ENCODE measurements at places on chromosomes 3 and 15. TPM values are rescaled to one million over a fixed set of nuclear protein-coding genes. Genes with fewer than 3 reads are reported as not detected.

DNA sequence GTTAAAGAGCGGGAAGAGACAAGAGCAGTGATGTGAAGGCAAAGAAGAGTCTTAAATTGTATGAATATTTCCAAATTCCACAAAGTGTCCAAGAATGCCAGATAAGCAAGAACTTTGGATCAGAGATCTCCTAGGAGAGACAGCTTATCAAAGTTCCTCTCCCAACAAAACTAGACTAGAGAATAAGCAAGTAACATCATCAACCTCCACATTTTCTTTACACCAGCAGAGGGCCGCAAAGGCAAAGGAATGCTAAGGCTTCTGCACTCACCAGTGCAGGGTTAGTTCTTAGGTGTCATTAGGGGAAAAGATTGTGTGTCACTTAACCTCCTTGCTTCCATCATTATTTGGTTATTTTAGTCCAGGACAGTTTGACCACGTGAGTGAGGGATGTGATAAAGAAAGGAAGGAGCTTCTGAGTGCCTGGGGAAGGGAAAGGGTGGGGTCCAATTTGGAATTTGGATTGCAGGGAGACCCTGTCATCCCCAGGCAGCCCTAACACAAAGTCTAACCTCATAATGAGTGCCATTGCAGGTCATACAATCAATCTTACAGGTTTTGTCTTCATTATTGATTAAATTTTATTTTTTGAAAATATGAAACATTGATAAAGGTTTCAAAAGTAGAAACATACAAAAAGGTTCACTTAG, 7.5 kb upstream of the CMTM6 start:
- peak; percentile 70 for DNase-seq

DNA sequence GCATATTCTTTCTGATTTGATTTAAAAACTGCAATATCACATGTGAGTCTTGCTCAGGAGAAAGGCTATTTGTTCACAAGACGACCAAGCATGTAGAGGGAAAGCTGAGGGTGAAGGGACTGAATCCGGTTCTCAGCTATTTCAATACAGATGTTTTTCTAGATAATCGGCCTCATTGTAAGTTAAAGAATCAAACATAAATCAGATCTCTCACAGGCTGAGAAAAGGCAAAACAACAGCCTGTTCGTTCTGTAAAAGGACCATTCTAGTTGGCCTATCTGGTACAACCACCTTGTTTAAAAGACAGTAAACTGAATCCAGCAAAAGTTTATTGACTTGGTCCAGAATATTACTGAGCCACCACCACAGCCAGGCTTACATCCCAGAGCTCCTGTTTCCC, 1045.7 kb upstream of the CFAP20DC start:
- no peak for DNase-seq

- peak; percentile 50 for DNase-seq
These were observed 114.1 kb downstream of the ZNF609 start for GRCh38 chr15:64574301-64575017.

DNA sequence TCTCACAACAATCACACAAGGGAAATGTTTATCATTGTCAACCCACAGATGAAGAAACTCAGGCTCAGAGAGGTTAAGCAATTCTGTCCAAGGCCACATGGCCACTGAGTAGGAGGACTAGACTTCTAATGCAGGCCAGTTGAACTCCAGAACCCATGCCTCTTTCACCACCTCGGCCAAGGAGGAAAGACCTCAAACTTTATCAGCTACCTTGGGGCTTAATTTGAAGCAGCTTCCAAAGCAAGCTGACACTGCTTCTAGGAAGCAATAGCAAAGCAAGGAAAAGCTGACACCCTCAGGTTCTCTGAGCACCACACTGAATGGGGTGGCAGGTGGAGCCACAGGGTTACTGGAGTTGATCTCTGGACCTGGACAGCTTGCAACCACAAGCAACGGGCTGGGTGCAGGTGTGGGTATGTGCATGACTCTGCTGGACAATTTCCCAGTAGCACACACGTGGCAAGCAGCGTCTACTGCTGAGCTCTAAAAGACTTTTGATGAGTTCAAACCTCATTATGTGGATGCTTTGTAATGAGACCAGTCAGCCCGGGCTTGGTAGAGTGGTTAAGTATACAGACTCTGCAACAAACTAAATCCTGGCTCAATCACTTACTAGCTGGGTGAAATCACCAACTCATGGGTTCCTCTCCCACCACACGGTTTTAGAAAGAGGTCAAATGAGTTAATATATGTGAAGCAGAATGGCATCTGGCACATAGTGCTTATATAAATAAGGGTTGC, 23.1 kb downstream of the CCNL1 start:
- no peak for DNase-seq

- no peak for DNase-seq
These were observed 215.3 kb upstream of the ROBO1 start for GRCh38 chr3:79983118-79983517.

GRCh38 chr15:61794881-61795280, 265.4 kb downstream of the VPS13C start:
- DNase-seq: peak; percentile 80

DNA sequence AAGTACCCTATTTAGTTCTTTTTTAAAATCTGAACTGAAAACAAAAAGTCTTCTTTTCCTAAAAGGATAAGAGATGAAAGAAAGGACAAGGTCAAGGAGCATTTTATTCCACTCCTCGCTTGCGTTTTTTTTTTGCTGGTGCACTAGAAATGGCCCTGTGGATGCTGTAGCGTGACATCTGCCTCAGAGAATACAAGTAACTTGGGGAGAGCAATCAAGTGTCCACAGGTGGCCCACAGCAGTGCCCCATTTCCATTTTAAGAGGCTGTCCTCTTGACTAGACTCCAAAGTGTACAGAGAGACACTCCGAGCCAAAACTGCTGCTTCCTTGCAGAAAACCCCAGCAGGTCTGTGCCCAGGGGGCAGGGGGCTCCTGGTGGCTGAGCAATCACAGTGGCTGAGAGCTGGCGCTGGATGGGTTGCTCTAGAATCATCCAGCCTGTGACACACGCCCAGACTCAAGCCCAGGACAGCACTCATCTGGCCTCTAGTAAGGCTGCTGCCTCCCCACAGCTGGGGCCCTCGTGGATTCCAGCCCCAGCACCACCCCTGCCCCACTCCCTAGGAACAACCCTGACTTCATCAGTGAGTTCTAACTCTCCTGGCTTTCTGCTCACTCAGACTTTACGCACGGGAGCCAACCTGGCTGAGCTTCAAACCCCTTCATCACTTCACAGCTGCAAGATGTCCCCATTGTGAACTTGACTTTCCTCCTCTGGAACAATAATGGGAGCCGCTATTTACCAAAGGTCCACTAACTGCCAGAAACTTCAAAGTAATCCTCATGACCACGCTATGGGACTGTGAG, 71.1 kb upstream of the SPATA12 start:
- no peak for DNase-seq

DNA sequence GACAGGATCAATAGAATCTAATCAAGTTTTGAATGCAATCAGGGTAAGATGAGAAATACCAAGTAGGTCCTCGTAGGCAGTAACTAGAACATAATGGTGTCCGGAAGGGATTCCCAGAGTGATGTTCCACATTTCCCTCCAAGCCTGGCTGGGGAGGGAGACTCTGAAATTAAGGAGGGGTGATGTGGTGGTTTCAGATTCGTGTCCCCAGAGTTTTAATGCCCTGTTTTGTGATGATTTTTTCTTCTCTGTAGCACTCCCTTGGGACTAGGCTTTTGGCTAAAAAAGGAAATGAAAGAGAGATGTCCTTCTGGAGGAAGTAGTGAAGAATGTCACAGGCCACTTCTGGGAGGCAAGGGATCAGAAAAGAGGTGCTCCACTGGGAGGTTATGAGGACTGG, 108.3 kb upstream of the CACNA2D3 start:
- no peak for DNase-seq

GRCh38 chr15:39285071-39285470, 295.8 kb upstream of the THBS1 start:
- no peak for DNase-seq

DNA sequence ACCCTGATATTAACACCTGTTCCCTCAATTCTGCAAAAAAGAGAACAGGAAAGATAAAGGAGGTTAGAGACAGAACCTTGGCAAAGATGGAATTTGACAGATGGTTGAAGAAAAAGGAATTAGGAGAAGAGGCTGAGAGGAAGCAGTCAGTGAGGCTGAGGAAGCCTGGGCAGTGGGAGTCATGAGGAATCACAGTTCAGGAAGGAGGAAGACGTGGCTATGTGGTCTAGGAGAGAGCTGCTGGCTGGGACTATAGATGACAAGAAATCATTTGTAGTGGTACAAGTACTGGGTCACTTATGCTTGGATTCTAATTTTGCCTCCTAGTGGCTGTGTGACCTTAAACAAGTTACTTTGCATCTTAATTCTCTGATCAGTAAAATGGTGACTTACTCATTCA, 49.0 kb downstream of the LARS2 start:
- DNase-seq: peak; percentile 49

The GNAT1 gene
- not detected for total RNA-seq
